ENCODE measurements at places on chromosomes 5 and 9.

GRCh38 chr9:9924376-9924775 is 688.4 kb downstream of the PTPRD start:
- no peak for DNase-seq

DNA sequence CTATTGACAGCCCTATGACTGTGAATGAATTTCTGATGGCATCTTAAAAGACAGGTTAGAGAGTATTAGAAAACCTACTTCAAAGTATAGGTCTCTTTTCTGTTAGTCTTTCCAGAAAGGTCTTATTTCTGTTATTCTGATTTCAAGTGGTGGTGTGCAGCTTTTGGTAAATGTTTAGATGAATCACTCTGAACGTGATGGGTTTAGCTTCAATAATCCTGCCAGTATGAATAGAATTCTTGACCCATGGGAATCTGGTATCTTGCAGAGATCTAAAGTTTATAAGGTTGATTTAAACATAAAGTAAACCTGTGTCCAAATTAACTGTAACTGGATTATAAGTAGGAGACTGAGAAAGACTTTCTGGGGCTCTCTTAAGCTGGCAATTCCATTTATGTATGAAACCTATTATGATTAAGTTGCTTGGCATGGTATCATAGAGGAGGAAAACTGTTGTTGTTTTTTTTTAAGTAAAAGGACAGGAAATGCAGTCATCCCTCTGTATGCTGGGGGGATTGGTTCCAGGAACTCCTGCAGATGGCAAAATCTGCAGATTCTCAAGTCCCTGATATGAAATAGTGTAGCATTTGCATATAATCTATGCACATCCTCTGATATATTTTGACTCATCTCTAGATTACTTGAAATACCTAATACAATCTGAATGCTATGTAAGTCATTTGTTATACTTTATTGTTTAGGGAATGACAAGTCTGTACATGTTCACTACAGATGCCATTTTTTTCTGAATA is 77.0 kb upstream of the ADAMTS19 start:
- no peak for DNase-seq

DNA sequence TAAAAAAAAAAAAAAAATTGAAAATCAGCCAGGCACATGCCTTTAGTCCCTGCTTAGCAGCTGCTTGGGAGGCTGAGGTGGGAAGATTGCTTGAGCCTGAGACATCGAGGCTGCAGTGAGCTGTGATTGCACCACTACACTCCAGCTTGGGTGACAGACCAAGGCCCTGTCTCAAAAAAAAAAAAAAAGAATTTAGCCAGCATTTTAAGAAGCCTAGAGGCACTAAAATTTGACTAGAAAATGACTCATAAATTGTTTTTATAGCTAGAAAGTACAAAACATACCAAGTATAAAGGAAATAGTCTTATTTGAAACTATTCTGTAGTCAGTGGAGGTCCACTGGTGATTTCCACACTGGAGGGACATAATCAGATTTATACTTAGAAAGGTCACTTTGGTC is 17.5 kb downstream of the LRRC70 start:
- DNase-seq: no peak

GRCh38 chr9:89473762-89474469 is 24.0 kb downstream of the SEMA4D start:
- no peak for DNase-seq

- DNase-seq: no peak
These were observed 60.4 kb downstream of the HMCN2 start for GRCh38 chr9:130325921-130326320.

- DNase-seq: no peak
These were observed 58.5 kb upstream of the IER5L start for GRCh38 chr9:129236441-129237145.

DNA sequence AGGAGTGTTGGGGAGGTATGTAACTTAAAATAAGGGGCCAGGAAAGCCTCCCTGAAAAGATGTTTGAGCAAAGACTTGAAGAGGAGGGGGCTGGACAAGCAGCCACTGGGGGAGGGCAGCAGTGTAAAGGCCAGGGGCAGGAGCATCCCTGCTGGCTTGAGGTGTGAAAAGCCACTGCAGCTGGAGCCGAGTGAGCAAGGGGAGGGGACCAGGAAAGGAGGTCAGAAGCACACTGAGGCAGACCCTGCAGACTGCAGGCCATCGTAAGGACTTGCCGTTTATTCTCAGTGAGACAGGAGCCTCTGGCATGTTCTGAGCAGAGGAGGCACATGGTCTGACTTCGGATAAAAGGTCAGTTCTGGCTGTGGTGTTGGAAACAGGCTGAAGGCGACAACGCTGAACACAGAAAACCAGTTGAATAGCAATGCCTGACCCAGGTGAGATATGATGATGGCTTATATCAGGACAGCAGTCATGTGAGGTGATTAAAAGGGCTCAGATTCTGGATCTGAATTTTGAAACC is 10.2 kb upstream of the ERGIC1 start:
- no peak for DNase-seq

DNA sequence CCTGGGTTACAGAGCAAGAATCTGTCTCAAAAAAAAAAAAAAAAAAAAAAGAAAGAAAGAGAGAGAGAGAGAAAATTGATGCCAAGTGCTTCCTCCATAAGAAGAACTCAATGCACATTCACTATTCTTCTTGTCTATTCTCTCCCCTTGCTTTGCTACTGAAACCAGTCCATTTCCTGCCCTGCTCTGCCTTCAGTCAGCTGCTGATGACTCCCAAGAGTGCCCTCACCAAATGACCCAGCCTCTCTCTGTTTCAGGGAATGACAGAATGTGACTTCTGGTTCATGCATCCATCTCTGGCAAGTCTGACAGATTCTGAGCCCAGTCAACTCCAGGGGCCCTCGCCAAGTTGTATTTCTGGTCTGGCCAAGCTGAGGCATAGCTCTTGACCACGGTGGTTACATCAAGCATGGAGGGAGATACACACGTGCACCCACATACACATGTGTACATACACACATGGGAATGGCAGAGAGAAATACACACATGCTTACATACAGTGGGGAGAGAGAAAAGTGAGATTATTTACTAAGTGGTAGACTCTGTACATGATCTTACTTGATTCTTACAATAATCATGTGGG is 106.2 kb downstream of the NSG2 start:
- DNase-seq: no peak

DNA sequence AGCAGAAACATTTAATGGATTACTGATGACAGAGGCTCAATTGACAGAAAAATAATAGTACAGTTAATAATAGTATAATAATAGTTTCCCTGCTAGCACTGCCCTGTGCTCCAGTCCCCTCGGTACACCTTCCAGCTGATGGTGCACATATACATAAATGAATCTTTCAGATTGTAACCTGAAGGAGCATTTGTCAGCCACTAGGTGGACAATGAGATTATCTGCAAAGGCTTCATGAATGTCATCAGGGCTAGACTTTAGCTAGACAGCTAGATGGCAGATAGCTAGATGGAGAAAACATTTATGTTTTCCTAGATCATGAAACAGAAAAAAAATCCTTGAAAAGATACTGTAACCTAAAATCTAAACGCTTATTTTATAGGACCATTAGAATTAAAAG is 304.4 kb upstream of the SMC2 start:
- DNase-seq: no peak

- no peak for DNase-seq
These were observed 69.4 kb downstream of the NUP214 start for GRCh38 chr9:131194762-131195161.

- no peak for DNase-seq
These were observed 57.0 kb downstream of the C9orf153 start for GRCh38 chr9:86202338-86202882.

- DNase-seq: no peak
These were observed 12.3 kb downstream of the PCBD2 start for GRCh38 chr5:134917070-134917815.

DNA sequence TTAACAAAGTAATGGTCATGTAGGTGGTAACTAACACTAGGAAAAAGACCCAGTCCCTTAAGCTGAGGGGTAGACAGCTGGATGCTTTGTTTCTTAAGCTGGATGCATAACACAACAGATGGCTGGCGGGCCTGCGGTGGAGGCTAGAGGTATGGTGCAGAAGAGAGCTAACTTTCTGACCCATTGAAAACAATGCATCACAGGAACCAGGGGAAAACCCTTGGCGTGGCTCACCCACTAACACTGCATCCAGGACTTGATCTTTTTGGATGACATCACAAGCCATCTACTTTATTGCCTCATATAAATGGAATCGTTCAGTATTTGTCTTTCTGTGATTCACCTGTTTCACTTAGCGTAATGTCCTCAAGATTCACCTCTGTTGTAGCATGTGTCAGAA is 138.7 kb downstream of the AUH start:
- no peak for DNase-seq

DNA sequence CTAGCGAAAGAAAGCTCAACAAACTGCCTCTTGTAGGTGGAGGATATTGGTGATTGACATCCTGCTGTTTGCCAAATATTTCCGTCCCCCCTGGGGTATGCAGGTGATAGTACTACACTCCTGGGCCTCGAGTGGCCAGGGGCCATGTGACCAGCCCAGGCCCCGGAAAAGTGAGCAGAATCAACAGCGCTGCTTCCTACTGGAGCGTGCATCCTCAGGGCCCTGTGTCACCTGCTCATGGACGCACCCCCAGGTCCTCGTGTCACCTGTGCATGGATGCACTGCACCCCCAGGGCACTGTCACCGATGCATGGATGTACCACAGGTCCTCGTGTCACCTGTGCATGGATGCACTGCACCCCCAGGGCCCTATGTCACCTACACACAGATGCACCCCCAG is 43.8 kb downstream of the ADAMTS16 start:
- DNase-seq: no peak

GRCh38 chr5:143759396-143760130 is 52.4 kb upstream of the HMHB1 start:
- no peak for DNase-seq

- no peak for DNase-seq
These were observed 3.3 kb upstream of the SLC6A3 start for GRCh38 chr5:1448511-1449011.
